ENCODE measurements at places on chromosomes 2 and 18. TPM values are rescaled to one million over a fixed set of nuclear protein-coding genes. Genes with fewer than 3 reads are reported as not detected.

TMEM247 gene
- not detected for total RNA-seq

PXDN gene
- 187 TPM for total RNA-seq

REG3A gene
- not detected for total RNA-seq

CRYGC gene
- total RNA-seq: not detected

DRC1 gene
- total RNA-seq: not detected

SERPINB10 gene
- not detected for total RNA-seq

ABHD1 gene
- total RNA-seq: not detected

ABCG8 gene
- not detected for total RNA-seq

NRP2 gene
- 309 TPM for total RNA-seq

All from dermis lymphatic vessel endothelial cell (primary cell).